ENCODE measurements at places on chromosomes 7 and 10. TPM values are rescaled to one million over a fixed set of nuclear protein-coding genes. Genes with fewer than 3 reads are reported as not detected.

The ANKRD1 gene
- total RNA-seq, result 7.8 TPM

The EGR2 gene
- 0.34 TPM for total RNA-seq

The SOSTDC1 gene
- not detected for total RNA-seq

The CYP2E1 gene
- 0.22 TPM for total RNA-seq

The FEZF1 gene
- total RNA-seq, result not detected

The NPFFR1 gene
- not detected for total RNA-seq

The GRM3 gene
- not detected for total RNA-seq

The SPDYE8 gene
- not detected for total RNA-seq

The ITIH5 gene
- not detected for total RNA-seq

The SUN3 gene
- not detected for total RNA-seq

The ITGB8 gene
- total RNA-seq, result 0.95 TPM

The CASTOR2 gene
- total RNA-seq, result 3.9 TPM

The ZNF518A gene
- 7.2 TPM for total RNA-seq

The FAM237B gene
- not detected for total RNA-seq

The LHFPL3 gene
- total RNA-seq, result not detected

The NKX2-3 gene
- 0.07 TPM for total RNA-seq

The AKR1C8 gene
- total RNA-seq, result 0.21 TPM

The CRTAC1 gene
- 1.1 TPM for total RNA-seq

The AFAP1L2 gene
- 27.0 TPM for total RNA-seq

The BICC1 gene
- total RNA-seq, result 23.6 TPM

The CDK13 gene
- total RNA-seq, result 20.7 TPM

The NEUROD6 gene
- not detected for total RNA-seq

The CNNM1 gene
- 23.8 TPM for total RNA-seq

The CYP2C19 gene
- total RNA-seq, result not detected

The EGFR gene
- 111 TPM for total RNA-seq

Measured in A549 treated with RU486 at 1 μM for 4 hours (cell line).